ENCODE measurements at places on chromosomes 4 and X.

DNA sequence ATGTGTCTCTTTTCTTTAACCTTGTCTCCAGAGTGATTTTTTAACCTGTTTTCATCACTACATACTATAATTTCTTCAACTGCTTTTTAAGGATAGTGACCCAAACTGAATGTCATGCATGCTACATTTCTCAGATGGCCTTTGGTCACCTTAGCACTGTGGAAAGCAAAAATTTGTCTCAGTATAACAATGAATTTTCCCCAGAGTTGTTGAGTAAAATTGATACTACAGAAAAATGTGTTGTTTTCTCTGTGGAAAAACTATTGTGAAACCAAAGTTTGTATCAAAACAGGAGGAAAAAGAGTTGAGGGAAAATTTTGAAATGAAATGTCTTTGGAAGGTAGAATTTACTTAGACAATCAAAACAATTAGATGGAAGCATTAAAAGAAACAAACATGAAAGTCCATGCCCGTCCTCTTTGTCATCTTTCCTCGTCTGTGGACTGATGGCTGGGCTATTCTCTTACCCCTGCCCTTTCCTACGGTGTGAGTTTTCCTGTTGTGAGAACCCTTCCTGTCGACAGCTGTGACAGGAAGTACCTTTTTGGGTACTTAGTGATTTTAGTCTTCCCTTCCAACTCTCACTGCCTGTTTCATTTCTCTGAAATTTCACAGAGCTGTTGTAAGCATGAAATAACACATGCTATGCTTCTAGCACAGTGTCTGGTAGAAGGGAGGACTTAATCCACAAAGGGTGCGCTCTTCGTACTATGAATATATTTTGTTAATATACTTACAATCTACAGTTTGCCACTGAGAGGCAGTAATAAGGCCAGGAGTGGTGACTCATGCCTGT, 50.8 kb downstream of the LRP2BP start:
- no peak for DNase-seq

- no peak for DNase-seq
These were observed 10.0 kb upstream of the PLK4 start for GRCh38 chr4:127870688-127871087.

GRCh38 chr4:21134994-21135393, 434.7 kb downstream of the PACRGL start:
- DNase-seq: no peak

DNA sequence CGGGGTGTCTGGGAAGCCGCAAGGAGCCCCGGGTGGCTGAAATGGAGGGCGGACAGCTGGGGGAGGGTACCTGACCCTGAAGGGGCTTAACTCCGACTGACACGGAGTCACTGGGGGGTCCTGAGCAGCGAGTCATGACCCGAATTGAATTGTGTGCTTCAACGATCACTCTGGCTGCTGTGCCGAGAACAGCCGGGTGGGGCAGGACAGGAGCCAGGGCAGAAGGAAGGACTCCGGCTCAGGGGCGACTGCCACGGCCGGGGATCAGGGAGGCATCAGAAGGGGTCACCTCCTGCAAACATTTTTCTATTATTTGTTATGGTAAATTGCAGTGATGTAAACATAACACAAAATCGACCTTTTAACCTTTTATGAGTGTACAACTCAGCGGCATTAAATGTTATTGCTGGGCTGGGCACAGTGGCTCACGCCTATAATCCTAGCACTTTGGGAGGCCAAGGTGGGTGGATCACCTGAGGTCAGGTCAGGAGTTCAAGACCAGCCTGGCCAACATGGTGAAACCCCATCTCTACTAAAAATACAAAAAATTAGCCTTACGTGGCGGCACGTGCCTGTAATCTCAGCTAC, 21.6 kb downstream of the ZFYVE28 start:
- no peak for DNase-seq

DNA sequence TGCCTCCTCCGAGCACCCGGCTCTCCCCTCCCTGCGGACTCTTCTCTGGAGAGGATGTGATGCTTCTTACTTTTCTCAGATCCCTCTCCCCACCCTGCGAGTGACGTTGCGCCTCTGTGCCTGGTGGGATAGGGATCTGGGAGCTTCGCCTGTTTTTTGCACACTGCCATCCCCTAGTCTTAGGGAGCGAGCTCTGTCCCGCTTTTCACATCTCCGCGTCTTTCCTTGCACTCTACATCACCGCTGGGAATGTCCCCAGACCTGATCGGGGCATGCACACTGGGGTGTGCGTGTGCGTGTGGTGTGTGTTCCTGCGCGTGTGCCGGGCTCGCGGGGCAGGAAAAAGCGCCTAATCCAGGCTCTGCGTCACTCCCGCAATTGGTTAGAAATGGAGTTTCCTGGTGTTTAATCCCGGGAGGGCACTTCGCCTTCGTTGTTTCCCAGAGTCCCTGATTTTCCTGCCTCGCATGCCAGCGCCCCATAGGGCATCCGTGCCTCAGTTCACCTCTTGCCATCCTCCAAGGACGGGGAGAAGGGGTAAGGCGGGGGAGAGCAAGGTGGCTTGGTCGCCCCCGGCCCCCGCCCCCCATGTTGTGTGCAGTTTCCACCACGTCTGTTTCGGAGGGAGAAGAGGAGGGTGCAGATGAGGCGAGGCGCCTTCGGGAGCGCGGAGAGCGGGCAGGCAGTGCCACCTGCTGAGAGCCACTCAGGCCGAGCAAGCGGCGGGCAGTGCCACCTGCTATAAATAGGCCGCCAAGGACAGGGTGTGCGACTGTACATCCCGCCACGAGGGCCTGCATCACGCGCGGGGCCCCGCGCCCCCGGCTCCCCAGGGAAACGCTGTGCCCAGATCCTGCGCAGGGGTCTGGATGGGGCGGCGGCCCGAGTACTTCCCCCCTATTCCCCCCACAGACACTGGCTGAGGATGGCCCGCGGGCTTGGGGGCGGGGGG, 759 bp upstream of the TBC1D1 start:
- DNase-seq: peak; percentile 18

DNA sequence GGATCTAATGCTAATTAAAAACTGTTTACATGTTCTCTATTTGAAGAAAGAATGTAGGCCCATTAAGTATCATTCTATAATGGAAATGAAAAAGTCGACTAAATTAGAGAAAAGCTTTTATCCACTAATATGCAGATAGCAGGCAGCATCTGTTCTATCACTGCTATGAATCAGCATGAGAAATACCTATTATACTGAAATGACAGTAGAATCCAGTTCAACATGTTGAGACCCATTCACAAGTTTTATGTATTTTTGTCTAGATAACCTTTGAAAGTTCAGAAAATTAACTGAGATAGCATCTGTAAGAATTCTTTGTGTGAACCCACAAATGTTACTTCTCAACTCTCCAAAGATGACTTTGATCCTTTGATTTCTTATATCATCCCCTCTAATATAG, 1254.4 kb upstream of the ADGRL3 start:
- no peak for DNase-seq

DNA sequence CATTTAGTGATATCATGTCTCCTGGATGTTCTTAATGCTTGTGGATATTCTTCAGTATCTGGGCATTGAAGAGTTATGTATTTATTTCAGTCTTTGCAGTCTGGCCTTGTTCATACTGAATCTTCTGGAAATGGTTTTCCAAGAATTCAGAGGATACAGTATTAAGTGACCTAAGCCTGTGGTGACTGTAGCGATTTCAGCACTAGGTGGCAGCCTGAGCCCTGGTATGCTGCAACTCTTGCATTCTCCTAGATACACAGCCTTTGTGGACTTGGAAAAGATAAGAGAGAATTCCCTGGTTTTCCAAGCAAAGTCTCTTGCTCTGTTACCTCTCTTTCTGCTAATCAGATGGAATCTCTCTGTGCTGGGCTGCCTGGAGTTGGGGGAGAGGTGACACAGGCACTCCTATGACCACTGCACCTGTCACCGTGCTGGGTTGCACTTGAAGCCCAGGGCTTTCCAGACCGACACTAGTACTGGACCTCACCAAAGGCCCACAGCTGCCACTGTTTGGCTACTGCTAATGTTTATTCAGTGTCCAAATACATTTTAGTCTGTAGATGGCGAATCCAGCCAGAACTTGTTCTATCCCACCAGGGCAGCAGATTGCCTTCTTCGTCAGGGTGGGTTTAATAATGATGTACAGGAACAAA, 19.3 kb upstream of the SPIN2A start:
- DNase-seq: no peak

GRCh38 chr4:52472444-52472843, 186.7 kb downstream of the USP46 start:
- DNase-seq: no peak
